ENCODE measurements at places on chromosomes 7 and 10.

DNA sequence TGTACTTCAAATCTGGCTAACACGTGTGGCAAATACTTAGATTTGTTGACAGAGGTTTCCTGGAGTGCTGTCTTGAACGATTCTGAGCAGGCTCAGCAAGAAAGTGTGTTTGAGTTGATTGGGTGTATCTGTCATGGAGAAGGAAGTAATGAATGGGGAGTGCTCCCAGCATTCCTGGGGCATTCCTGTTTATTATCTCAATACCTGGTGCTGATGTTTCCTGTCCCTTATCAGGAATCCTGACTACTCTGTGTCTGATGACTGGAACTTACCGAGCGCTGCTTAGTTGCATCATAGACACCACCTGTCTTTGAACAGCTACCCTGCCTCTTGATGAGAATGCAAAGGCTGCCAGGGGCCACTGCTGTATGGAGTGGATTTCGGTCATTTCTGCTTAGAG, 41.0 kb upstream of the TMEM248 start:
- no peak for DNase-seq

DNA sequence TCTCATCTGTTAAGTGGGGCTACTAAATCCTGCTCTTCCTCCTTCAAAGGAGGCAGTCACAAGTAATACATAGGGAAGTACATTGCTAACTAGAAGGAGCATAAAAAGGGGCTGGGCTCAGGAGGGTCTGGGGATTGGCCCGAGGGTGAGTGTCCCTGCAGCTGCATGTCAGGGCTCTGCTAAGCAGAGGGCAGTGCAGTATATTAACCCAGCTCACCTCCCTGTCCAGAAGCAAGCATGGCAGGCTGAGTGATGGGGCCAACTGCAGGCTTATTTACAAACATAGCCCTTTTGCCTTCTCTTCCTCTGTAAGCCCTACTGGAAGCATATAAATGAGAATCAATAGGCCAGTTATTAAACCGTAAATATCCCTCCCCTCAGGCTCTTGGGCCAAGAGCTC, 143.2 kb upstream of the PCBD1 start:
- no peak for DNase-seq

- DNase-seq, result no peak
These were observed 15.3 kb upstream of the PAX2 start for GRCh38 chr10:100729862-100730724.

- no peak for DNase-seq
These were observed 5.3 kb downstream of the GLRX3 start for GRCh38 chr10:130141460-130141859.

DNA sequence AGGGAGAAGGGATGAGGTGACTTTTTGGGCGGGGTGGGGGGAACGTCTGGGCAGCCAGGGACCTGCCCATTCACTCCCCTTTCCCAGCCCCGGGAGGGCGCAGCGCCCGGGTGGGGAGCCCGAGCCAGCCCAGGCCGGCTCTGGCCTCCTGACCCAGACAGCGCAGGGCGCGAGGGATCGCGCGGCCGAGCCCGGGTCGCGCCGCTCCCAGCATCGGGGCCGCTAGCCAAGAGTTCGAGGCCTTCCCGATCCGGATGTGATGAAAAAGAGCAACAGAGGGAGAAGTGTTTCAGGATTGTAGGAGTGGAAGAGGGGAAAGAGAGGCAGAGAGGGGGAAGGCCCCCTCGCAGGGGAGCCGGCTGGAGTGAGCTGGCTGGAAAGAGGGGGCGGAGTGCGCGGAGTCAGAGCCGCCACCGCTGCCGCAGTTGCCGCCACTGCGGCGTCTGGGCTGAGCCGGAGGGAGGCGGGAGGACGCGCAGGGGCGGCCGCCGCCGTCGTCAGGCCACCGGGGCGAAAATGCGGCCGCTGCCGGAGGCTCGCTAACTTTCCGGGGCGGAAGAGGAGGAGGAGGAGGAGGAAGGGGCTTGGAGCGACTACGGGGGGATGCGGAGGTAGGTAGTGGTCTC, at the start of gene MDFIC:
MDFIC (plus strand) TSS at position 69 of the 626 bp plus-strand sequence. CDS start 940 bp downstream, outside the sequence.
- DNase-seq, result no peak

- DNase-seq, result no peak
These were observed 3.6 kb upstream of the SEMA3C start for GRCh38 chr7:80922253-80923049.

DNA sequence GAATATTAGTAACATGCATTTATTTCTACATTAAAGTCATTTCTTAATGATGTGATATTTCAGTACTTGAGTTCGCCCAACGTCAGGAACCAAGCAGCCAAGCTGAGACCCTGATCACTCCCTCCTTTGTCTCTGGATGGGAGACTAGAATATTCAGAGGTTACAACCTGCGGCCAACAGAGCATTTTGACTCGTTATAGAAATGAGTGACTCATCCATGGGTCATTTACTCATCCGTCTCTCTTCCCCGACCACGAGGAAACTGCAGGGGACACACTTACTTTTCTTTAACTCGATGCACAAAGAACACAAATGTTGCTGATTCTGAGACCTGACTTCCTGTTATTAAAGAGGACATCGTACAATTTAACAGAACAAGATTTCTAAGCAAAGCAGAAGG, 343.3 kb downstream of the FRMD4A start:
- DNase-seq, result no peak

- no peak for DNase-seq
These were observed 442.5 kb downstream of the XPNPEP1 start for GRCh38 chr10:109480836-109481235.

- DNase-seq, result no peak
These were observed 104.6 kb downstream of the MBL2 start for GRCh38 chr10:52668024-52668423.

DNA sequence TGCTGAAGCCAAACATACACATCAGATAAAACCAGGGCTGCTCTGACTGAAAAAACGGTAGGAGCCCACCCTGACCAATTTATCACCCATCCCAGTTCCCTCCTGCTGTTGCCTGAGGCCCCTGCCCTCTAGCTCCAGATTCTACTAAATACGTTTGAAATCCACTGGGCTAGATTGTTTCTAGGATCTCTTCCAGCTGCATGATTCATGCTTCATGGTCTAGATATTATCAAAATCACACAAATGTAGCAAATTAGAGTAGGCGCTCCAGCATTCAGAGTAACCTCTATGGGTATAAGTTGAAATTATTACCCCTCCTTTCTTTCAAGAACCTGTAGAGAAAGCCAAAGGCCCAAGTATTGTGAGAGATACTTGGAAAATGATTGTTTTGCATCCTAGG, 151.2 kb upstream of the FAM13C start:
- DNase-seq, result no peak

- no peak for DNase-seq
These were observed 362.7 kb upstream of the VSTM2A start for GRCh38 chr7:54179321-54180029.

DNA sequence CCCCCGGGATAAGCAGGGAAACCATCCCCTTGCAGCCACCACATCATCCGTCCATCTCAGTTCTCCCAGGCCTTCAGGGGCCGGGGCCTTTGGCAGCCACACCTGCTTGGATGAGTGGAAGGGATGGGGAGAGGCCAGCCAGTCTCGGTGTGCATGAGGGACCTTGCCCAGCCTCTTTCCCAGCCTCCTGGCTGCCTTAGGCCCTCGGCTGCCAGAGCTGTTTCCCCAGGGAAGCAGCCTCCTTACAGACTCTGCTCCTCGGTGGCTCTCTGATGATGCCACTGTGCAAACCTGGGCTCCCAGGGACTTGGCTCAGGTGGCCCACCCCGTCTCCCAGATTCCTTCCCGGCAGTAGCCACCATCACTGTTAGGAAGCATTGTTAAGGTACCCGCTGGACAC, 14.7 kb downstream of the FGF8 start:
- no peak for DNase-seq

DNA sequence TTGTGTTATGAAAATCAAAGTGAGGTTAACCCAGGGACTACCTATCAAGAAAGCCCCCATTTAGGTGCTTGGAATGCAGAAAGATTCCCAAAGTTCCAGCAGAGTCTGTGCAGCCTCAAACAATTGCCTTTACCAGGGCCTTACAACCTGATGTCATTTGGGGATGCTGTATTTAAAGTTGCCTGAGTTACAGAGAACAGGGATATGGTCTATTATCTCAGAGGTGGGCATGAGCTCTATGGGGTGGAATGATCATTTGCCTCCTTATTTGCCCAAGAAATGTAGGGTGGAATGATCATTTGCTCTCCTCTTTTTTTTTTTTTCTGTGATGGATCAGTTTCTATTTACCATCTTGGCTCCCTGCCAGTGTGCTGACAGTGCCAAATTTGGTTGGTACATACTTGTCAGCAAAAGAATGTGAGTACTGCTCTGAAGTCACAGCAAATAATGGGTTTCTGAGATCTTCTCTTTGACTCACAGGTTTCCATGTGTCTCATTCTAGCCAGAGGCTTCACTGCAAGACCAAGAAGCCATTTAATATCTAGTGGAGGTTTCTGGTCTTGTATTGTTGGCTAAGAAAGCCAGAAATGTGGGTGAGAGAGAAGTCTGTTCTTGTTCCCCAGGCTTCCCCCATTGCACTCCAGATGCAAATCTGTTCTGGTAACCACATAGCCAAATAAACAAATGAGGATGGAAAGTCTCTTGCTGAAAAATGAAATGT, 45.5 kb upstream of the ZNRF2 start:
- DNase-seq, result no peak

DNA sequence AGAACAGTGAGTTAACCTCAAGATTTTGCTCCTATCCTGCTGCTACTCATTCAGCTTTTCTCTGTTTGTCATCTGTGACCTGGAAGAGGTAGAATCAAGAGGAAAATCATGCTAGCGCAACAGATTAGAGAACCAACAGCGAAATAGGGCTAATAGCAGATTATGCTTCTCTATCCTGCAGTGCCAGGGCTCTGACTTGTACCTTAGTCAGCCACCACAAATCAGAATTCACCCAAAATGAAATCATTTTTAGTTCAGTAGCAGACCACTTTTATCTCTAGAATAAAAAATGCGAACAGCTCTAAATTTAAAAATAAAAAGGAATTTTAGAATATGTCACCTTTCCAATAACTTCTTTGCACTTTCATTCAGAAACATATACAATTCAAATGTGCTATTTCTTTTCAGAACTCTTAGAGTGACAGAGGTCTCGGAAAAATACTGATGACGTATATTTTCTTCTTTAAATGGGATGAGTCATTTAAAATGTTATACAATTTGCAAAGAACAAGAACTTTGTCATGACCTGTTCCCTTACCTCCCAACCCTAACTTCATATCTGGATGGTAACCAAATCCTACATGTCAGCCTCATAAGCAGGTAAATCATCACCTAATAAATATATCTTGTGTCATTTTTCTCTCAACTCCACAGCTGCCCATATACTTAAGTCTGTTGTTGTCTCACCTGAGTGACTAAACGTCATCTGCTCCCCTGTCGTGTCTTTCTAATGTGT, 896.4 kb downstream of the PCDH15 start:
- DNase-seq, result no peak

DNA sequence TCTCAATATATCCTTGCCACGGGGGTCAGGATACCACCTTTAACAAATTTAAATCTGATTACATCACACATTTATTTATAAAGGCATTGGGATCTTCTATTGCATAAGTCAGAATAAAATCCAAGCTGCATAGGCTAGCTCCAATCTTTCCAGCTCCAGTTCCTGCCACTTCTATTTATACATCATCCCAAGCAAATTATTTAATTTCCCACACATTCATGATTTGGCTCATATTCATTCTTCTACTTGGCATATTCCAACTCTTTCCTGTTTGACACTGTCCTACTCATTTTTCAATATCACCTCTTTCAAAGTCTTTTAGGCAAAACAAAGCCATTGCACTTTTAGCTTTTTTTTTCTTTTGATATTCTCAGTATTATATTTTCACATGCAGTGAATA, 579.0 kb upstream of the FZD8 start:
- DNase-seq, result no peak

- no peak for DNase-seq
These were observed 1213.7 kb upstream of the AUTS2 start for GRCh38 chr7:68384581-68384980.

DNA sequence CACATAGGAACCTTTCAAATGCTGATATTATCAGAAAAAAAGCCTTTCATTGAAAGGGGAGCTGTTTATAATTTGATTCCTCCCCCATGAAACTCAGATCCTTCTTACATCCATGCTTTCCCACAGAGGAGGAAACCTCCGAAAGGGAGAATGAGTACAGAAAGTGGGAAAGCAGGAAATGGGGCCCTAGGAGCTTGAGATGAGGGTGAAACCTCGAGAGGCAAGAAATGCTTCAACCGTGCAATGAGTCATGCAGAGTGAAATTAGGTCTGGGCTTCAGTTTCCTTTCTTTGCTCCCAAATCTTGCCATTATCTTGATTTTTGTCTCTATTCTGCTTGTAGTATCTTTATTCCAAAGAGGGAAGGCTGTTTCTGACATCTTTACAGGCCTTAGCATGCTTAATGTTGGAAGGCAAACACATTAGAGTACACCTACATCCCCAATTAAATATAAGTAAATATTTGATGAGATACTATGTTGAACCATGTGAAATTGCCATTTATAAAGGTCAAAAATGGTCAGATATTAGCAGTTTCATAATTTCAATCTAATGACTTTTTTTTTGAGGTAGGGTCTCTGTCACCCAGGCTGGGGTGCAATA, 79.1 kb downstream of the NAMPT start:
- DNase-seq, result no peak

GRCh38 chr7:85081846-85082245, 105.0 kb downstream of the SEMA3D start:
- no peak for DNase-seq

- no peak for DNase-seq
These were observed 107.7 kb upstream of the KCND2 start for GRCh38 chr7:120165227-120165626.

- DNase-seq, result no peak
These were observed 21.2 kb downstream of the PFKFB3 start for GRCh38 chr10:6223981-6224380.

DNA sequence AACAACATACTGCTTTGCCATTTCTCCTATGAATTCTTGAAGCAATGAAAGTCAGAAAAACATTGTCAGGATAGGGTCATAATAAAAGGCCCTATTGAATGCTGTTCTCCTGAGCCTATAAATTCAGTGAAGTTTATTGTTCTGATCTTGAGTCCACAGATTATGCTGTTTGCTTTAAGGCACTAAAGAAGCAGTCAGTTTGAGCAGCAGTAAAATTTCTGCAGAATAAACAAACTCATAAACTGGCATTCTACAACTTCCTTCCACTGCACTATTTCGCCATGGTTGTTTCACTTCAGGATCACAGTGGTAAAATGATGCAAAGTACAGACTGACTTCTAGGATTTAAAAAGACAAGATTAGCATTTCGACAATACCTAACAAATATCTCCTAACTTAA, 503.2 kb downstream of the SH2D4B start:
- no peak for DNase-seq

DNA sequence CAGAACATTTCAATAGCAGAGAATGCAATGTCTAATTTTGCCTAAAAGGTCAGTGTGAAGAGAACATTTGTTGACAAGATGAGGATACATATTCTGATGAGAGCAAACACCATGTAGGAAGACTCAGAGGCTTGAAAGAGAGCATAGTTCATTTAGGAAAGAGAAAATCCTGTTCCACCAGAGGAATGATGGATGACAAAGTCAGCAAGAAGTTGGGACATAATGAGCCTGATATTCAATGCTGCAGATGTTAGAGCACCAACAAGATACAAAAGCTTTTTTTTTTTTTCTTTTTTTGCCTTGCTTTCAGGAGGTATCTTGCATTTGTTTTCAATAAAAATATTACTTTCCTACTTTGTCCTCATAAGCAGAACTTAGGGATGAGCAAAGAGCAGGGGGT, 952.0 kb upstream of the C7orf33 start:
- no peak for DNase-seq

GRCh38 chr10:76302961-76303630, 871.7 kb downstream of the LRMDA start:
- no peak for DNase-seq

- no peak for DNase-seq
These were observed 490 bp downstream of the KIN start for GRCh38 chr10:7787150-7787856.

- no peak for DNase-seq
These were observed 14.2 kb downstream of the ZNF92 start for GRCh38 chr7:65387891-65388290.

All from Kasumi-1 (cell line).